COLO829 (cell line): ENCODE measurements at places on chromosomes 12 and 14.

DNA sequence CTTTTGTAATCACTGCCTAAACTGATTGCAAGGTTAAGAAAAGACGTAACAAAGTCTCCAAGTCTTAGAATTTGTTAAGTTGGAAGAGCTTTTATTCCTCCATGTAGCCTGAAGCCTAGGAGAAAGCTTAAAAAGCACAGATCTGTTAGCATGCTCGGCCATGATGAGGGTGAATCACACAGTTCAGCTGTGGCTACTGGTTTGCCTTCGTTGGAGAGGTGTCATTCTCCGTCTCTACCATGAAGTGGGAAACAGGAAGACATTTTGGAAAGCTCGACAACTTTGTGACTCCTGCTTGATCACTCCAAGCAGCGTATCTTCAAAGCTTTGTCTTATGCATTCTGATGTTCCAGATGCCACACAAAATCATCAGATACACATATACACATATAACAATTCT, 27.1 kb downstream of the DCP1B start:
- no peak for DNase-seq

DNA sequence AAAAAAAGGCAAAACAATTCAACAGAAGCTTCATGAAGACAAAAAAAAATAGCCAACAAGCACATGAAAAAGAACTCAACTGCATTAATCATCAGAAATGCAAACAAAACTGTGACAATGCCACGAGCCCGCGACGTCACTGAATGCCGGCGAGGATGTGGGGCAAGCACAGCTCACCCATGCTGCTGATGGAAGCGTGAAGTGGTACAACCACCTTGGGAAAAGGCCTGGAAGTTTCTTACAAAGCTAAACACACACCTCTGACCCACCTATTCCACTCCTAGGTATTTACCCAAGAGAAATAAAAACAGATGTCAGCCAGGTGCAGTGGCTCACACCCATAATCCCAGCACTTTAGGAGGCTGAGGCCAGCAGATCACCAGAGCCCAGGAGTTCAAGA, 10.5 kb downstream of the BTBD6 start:
- DNase-seq: no peak

DNA sequence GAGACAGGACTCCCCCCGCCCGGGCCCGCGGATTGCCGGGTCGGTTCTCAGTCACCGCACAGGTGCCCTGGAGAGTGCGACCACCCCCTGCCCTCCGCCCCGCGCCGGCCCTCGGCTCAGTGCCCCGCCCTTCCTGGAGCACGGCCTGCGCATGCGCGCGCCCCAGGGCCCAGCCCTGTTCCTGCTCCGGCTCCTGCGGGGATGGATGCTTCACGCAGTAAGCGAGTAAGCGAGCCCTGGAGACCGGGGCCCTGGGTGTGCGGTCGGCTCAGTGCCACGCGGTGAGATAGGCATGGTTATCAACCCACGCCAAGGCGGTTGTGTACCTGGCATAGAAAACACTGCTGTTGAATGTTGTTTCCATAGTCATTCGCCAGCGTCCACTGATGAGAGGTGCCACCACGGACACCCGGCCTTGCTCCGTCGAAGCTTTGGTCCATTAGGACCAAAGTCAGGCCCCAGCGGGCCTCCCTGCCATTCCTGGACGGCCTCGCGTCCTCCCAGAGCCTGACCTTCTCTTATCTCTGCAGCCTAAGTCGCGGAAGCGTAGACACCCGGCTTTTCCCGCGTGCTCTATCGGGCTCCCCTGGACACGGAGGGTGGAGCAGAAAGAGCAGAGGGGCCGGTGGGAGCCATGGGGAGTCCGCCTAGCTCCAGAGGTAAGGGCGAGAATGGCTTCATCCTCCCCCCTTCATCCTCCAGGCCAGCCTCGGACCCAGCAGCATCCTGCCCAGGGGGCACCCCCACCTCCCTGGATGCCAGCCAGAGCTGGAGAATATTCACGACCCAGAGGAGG, 90.6 kb downstream of the PAPOLA start:
- no peak for DNase-seq

DNA sequence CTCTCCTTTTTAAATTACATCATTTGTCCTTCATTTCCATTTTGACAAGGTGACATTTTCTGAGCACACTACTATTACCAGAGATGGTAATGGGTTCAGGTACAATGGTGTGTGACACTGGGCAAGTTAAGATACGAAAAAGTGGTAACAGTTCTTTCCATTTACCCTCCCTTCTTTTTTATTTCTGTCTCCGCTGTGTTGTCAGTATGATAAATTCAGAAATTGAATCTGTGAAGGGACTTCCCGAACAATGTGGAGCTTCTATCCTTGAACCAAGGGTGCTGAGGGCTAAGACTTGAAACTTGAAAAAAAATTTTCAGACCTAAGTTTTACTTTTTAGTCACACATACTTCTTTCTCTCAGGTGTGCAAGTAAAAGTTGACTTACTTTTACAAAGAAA, 103.7 kb downstream of the ERC1 start:
- no peak for DNase-seq

- no peak for DNase-seq
Observed at GRCh38 chr14:78782551-78782950, 612.4 kb downstream of the NRXN3 start.
